Adipocyte (in vitro differentiated cells): ENCODE measurements at places on chromosomes 13 and 19.

DNA sequence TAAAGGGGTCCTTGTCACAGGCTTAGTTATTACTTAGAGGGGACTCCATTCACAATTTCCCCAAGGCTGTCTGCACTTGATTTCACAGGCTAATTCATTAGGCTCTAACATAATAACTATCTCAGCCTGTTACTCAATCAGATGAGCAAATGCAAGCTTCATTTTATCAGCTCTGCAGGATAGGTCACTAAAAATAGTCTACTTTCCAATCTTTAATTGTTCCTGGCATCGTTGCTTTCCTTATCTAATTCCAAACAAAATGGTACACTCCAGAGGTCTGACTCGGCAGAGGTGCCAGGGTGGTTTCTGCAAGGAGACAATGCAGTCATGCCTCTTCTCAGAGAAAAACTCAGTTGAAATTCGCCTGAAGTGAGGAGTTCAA lies 69.7 kb upstream of the SLC15A1 start:
- DNase-seq = peak; percentile 42

- no peak for DNase-seq
Observed at GRCh38 chr13:80547341-80547740, 206.4 kb upstream of the SPRY2 start.

DNA sequence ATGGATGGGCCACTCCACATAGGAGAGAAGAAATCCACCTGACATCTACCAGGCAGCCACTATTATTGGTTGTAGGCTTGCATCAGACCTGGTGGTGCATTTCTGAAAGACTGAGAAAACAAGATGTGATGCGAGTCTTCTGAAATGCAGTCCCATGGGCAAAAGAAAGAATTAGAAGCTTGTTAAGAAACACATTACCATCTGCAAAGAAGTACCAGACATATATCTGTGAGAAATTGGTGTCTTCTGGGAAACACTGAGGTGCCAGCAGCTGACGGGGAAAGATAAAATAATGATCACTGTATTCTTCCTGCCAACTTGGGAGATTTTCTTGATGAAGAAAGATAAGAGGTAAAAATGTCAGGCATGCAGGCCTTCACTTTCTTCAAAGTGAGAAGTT lies 14.4 kb downstream of the AMER2 start:
- DNase-seq = no peak

- DNase-seq = no peak
Observed at GRCh38 chr13:48783695-48784230, 130.0 kb downstream of the CYSLTR2 start.

GRCh38 chr13:110403315-110403714 lies 96.2 kb downstream of the COL4A2 start:
- DNase-seq = peak; percentile 60
